Right atrium auricular region (tissue), 2 donors: ENCODE measurements at places on chromosomes 2 and 18. TPM values are rescaled to one million over a fixed set of nuclear protein-coding genes. Genes with fewer than 3 reads are reported as not detected.

- DNase-seq: no peak
Observed at GRCh38 chr2:201450954-201451291, 335 bp downstream of the TRAK2 start.

Gene ST8SIA3
- total RNA-seq: not detected

Gene TGFA
- total RNA-seq: 1.7 TPM

Gene HMSD
- not detected for total RNA-seq

Gene LYPD1
- total RNA-seq: 0.22 TPM

Gene TRABD2A
- 1.7 TPM for total RNA-seq

Gene ESPNL
- 0.26 TPM for total RNA-seq

GRCh38 chr2:68251855-68252399, 405 bp downstream of the PPP3R1 start:
- DNase-seq: no peak

- DNase-seq: no peak
Observed at GRCh38 chr2:1815053-1815452, 70.7 kb upstream of the PXDN start.

- DNase-seq: no peak
Observed at GRCh38 chr2:180246268-180246667, 239.2 kb upstream of the CWC22 start.

DNA sequence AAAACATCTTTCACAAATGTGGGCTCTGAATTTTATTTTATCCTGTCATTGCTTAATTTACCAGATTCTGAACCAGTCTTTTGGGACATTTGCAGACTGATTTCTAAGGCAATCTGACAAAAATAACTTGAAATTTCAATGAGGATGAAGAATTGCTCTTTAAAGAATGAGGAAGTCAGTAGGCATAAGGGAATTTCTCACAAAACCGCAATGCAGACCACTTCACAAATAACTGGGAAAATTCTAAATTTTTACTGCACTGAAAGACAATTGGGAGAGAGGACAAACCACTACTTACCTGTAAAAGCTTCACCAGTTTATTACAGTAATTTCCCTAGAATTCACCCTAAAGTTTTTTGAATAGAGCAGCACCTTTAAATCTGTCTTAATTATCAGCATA, 736.3 kb downstream of the NRXN1 start:
- DNase-seq: no peak

- DNase-seq: peak; percentile 71
Observed at GRCh38 chr2:109513749-109514588, 99.8 kb downstream of the SEPTIN10 start.

- DNase-seq: no peak
Observed at GRCh38 chr18:37598396-37598795, 32.8 kb upstream of the CELF4 start.

DNA sequence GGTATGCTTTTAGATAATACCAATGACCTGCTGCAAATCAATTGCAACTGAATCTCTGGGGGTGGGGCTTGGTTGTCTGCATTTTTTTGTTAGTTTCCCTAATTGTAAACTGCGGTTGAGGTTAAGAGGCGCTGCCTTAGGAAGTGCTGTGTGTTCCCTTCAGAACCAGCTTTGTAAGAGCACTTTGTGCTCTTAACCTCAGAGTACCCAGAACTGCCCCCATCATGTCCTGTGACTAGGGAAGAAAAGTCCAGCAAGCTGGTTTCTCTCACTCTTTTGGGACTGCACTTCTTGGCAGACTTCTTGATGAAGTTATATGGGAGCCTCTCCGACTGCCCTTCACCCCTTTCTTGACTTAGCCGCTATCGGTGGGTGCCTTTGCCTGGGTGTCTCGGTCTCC, 245.5 kb upstream of the CXCR4 start:
- DNase-seq: no peak

DNA sequence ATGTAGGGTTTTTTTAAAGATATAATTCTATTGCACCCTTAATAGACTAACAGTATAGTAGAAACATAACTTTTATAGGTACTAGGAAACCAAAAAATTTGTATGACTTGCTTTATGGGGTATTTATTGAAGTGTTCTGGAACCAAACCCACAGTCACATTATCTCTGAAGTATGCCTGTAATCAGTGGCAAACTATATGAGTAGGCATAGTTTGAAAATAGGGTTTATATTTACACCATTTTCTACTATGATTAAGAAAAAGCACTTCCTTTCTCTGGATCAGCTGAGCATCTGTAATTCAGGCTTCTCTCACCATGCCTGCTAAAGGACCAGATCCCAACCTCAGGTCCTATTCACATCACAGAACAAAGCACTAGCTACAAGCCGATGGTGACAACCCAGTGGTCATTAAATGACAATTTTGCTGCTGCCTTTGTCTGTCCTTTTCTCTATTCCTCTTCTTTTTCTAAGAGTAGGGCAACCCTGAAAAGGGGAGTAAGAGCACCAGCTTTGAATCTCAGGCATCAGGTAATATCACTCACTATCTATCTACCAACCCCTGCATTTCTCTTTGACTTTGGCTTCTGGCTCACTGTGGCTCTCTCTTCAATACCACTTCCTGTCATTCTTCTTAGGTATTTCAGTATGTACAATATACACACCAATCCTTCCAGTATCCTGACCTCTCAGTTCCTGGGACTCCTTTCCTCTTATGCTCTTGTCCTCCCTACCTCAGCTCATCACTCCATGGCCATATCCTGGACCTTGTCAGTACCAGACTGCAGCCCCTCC, 14.4 kb downstream of the NEMP2 start:
- no peak for DNase-seq

- DNase-seq: no peak
Observed at GRCh38 chr2:28982381-28982950, 1.4 kb downstream of the TOGARAM2 start.

DNA sequence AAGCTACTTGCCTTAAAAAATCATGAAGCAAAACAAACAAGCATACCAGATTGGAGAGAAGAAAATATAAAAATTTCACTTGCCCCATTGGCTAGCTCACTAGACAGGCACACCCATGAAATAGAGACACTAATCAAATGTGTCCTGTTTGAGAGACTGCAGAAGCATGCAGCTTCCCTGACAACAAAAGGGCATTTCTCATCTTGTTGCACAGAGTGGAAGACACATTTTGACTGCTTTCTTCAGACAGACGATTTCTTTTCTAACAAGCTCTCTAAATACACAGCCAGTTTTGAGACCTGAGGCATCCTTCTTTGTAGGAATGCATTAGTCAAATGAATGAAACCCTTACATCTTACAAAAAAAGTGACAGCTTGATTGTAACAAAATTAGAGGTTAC, 1558.6 kb upstream of the NXPH2 start:
- no peak for DNase-seq

Gene SATB2
- 1.0 TPM for total RNA-seq

DNA sequence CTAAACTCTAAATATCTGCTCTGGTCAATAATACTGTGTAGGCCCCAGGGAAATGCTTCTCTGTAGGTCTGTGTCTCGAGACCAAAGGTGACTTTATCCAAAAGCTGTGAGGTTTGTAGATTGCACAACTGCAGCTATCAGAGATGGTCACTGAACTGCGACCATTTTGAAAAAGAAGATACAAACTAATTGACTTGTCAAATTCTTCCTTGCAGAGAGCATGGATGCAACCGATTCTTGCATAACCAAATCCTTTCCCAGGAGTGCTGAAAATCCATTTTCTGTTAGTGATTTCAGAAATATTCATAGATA, 155.8 kb downstream of the SH3BP4 start:
- DNase-seq: no peak

DNA sequence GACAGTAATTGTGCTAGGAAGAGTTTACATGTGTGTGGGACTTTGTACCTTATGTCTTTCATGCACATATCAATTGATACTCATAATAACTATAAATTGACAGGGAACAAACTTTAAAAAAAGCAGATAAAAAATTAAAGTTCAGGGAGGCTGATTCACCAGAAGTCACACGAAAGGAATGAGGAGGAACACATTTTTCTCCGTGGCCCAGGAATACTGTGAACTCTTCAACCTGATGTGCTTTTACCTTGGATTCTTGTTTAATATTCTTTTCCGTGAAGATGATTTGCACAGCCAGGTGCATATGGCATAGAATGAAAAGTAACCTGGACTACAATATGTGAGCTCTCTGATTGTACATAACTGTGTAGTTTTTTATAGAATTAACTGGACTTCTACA, 326.3 kb downstream of the CDH7 start:
- DNase-seq: no peak
